NCI-H2029 treated with DMSO at 0.1 percent for 48 hours (cell line): ENCODE measurements at places on chromosomes 1 and 21.

GRCh38 chr1:52569449-52570210, 16.7 kb upstream of the TUT4 start:
- no peak for DNase-seq

GRCh38 chr1:64282351-64282750, 78.9 kb downstream of the UBE2U start:
- DNase-seq = peak; percentile 70

DNA sequence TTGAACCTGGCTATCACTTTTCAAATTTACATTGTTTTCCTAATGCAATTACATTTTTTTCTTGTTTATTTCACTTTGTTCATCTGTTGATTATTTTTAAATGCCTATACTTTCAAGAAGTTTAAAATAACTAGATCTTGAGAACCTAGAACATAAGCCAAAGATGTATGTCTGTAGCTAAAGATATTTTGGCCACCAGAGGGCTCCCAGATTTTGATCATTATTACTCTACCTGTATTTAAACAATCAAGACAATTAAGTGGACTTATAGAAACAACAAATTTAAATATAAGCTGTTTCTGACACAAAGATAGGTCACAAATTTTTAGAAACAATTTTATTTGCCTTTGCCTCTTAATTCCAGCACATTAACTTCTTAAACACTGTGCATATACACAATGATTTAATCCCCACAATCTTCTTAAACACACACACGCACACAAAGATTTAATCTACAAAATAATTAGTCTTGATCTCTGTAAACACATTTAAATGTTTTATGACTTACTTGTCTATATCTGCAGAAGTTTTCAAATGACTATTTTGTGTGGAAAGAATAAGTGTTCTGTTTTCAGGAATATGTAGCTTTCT, 380.0 kb downstream of the DSCAM start:
- peak; percentile 11 for DNase-seq

- no peak for DNase-seq
Measured at GRCh38 chr1:27111626-27112573, 43.0 kb downstream of the SLC9A1 start.

- DNase-seq = no peak
Measured at GRCh38 chr1:40810927-40811326, 27.3 kb downstream of the KCNQ4 start.

DNA sequence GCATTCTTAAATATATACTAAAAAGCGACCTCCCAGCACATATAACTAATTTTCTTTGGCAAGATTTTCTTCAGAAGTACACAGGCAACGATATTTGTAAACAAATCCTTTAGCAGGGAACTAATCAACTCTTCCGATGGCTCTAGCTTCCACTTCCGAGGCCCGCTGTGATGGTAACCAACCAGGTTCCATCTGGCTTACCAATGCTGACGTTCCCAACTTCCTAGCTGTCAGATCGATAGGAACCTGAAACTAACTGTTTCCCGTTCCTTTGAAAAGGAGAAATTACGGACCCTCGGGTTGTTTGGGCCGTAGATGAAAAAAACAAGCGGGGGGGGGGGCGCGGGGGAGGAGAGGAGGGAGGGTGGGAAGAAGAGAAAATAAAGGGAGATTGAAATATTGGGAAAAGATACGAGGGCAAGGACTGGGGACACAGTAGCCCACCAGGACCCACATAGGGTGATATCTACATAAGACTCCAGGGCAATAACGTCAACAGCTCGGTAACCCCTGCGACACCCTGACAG, 513 bp downstream of the GTF2B start:
- DNase-seq = no peak

DNA sequence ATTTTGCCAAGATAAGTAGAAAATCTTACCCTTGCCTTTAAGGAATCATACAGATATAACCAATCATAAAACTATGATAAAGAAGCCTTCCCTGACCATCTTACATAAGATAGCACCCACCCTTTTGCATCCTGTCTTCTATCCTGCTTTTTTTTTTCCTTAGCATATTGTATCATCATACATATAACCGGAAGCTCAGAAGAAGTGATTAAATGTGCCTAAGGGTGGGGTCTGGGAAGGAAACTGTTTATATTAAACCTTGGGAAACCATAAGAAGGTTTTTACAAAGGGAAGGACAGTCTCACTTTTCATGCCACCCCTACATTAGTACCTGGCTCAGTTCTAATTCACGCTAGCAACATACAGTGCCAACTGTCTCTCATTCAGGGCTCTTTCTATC, 66.8 kb downstream of the LUZP1 start:
- DNase-seq = no peak

- DNase-seq = no peak
Measured at GRCh38 chr1:76141929-76142328, 67.4 kb downstream of the ST6GALNAC3 start.

DNA sequence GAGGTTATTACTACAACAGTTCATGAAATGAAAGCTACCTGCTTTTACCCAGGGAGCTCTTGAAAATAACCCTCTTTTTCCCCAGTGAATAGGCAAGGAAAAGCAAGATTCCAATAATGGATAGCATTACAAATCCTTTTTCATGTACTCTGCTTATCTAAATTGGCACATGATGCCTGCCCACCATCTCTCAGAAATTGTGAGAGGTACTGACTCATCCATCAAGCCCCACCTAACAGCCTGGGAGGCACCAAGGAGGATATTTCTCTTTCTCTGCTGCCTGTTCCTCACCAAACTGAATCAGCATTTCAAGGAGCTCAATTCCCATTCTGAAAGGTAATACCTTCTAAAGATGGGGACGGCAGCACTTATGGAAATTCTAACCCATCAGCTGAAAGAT, 34.4 kb downstream of the PALMD start:
- no peak for DNase-seq

DNA sequence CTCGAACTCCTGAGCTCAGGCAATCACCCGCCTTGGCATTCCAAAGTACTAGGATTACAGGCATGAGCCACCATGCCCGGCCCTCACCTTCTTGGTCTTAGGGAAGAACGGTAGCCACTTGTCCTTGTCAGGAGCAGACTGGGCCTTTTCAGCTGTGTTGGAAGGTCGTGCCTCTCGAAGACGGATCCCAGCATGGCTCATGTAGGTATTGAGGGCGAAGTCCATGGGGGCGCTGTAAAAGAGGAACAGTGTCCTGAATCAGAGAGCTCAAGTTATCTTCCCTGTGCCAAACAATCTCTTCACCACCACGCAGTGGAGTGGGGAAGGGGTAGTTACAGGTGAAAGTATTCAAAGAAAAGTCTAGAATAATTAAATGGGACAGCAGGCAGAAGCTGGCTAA, 35.9 kb downstream of the LRRC71 start:
- no peak for DNase-seq

DNA sequence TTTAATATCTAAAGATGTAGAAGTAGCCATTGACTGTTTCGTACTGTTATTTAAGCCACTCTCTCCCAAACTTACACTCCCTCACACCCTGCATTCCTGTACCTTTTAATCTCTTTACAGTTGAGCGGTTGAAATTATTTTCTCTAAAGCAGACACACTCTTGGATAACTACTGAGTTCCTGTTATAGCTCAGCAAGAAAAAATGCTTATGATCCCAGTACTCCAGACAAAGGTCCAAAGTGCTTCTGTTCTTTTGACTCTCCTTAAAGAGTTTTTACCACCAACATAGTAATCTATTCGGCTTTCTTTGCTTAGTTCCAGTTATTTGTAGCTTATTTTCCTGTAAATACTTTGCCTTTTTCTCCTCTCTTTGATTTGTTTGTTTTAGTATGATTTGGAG, 100.1 kb downstream of the ATF6 start:
- DNase-seq = no peak

DNA sequence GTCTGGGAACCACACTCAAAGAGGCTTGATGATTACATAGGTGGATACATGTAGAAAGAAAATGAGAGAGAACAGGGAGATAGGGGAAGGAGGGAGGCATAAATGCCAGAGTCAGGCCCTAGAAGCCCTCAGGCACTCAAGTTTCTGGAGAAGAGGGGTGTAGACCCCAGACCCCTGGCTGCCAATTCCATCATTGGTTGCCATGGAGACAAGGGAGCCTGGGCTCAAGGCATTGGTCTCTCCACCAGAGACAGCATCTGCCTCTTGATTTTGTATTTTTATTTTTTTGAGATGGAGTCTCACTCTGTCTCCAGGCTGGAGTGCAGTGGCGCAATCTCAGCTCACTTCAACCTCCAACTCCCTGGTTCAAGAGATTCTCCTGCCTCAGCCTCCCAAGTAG, 114.3 kb upstream of the GRIK3 start:
- DNase-seq = no peak

DNA sequence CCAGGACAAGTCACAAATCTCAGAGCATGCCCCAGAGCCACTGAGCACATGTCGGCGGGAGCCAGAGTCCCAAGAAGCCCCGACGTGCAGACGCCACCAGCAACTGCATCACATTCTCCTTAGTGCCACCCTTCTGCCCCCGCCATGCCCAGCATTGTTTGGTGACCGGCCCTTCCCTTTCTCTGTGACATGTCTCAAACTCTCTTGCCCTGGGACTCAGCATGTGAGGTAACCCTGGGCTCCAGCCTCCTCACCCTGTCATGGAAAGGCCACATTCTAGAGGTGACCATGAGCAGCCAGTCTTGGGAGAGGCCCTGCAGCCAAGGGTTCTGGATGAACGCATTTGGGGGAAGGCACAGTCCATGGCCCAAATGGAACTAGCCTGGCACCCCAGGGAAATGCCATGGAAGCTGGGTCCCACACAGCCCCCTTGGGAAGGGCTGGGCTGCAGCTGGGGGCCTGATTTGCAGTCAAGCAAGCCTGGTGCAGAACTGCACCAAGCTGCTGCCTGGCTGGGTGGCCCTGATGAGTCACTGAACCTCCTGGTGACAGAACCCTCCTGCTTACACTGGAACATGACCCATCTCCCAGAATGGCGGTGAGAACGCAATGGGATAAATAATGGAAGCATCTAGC, 94.4 kb downstream of the ITPKB start:
- DNase-seq = no peak

DNA sequence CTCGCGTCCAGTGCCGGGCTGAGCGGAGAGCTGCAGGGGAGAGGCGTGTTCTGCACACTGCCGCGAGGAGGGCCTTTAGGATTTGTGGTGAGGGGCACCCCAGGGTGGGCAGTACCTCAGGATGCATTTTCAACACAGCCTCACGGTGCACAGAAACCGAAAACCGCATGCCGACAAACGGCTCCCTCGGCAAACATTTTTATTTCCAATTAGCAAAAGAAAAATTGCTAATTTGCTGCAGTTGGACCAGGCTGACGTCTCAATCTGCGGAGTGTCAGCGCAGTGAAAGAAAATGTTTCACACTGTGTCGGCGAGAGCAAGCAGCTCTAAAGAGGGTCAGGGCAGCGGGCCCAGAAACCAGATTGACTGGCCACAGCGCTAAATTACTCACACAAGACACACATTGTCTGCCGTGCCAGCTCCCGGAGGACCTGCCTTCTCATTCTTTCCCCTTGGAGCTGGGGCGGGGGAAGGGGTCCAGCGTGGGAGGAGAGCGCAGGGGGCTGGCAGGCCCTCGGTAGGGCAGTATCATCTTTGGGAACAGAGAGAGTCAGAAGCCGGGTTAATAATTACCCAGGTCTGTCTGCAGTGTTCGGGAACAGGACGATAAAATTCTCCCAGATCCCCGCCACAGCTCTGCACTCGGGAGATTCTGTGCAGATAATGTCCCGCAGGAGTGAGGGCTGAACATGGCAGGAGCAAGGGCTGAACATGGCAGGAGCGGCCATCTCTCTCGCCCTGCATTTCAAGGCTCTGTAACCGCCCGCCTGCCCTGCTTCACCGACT, 150.2 kb downstream of the PRDM16 start:
- no peak for DNase-seq

DNA sequence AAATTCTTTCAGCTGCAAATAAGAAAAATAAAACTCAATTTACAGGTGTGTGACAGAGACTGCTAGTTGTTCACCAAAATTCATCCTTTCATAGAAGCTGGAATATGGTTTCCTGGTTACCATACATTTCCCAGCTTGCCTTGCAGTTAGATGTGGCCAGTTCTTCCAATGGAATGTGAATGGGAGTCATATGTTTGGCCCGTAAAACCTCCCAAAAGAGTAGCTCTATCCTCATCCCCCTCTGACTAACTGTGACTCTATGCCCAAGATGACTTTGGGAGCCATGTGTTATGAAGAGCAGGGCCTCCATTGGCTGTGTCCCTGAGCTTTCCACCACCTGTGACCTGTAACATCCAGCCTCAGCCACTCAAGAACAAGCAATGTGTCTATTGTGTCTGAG, 90.6 kb upstream of the NGF start:
- DNase-seq = no peak

- DNase-seq = no peak
Measured at GRCh38 chr1:199002661-199003060, 363.8 kb downstream of the PTPRC start.

GRCh38 chr21:17925000-17925610, 105.9 kb upstream of the C21orf91 start:
- peak; percentile 34 for DNase-seq

DNA sequence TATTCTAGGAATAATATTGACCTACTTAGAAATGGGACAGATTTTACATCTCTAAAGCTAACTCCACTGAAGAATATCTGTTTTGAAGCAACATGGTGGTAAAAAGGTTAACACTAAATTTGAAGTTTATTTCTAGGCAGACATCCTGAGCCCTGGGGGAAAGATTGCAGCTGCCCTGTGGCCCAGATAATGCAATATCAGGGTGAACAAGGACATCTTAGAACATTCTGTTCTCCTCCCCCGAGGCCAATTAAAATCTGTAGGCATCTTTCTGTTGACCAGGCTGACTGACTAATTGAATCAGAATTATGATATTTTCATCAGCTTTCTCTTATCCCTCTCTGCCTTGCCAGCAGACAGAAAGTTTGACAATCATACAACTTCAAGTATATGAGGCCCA, 149.8 kb upstream of the DUSP10 start:
- no peak for DNase-seq

DNA sequence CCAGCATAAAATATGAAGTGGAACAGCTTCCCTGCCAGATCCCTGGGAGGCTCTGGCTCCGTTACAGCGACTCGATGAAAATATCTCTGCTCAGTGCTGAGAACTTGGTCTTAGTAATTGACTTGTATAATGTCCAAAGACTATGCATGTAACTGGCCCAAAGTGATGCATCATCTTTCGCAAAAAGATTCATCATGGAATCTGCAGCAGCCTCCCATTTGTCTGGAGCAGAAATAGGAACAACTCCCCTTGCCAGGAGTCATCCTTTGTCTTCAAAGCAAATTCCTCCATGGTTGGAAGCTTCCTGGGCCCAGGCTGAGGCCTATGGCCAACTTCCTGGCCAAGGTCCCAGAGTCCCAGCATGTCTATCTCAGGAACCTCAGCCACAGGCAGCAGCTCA, 16.9 kb upstream of the SLC6A17 start:
- no peak for DNase-seq
